ENCODE measurements at places on chromosomes 4 and X. TPM values are rescaled to one million over a fixed set of nuclear protein-coding genes. Genes with fewer than 3 reads are reported as not detected.
A peak's percentile ranks its signal among the peaks of the same experiment; 100 is the strongest.

The ASB11 gene
- not detected for total RNA-seq

The KCNIP4 gene
- total RNA-seq: 0.43 TPM

The CCNA2 gene
- total RNA-seq: 27.3 TPM

The KLHL4 gene
- 0.74 TPM for total RNA-seq

The LINC00632 gene
- total RNA-seq: 152 TPM

The GPR82 gene
- not detected for total RNA-seq

The RIBC1 gene
- total RNA-seq: 3.4 TPM

The RTL3 gene
- not detected for total RNA-seq

The NUDT10 gene
- 3.4 TPM for total RNA-seq

The SPANXA1 gene
- not detected for total RNA-seq

The HAND2 gene
- total RNA-seq: 3.9 TPM

DNA sequence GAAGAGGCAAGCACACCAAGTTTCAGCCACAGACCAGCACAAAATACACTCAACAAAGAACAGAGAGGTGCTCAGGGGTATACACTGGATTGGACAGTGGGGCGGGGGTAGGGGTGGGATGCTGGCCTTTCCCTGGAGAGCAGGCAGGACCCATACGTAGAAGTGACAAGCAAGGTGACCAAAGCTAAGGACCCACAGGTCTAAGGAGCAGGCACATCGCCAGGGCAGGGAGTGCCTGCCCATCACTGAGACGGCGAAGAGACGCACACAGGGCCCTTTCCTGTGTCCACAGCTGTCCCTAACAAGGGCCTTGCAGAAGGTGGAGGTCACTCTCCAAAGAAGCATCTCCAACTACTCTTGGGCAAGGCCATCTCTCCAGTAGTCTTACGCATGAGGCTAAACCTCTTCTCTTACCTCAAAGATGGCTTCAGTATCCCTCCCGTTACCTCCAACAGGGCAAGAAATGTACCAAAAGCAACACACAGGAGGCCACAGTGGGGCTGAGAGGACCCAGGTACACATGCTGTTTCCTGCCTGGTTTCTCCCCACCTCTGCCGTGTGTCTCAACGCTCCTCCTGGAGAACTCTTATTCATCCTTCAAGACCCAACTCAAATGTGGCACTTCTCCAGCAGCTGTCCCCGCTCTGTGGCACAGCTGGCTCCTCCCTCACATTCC lies 6.5 kb downstream of the WDR1 start:
- H3K27ac ChIP-seq: peak overlapping the region; percentile 89
- no peak for DNase-seq
- peaks cover 18% of the 10 kb centered on the region for H3K4me1 ChIP-seq

DNA sequence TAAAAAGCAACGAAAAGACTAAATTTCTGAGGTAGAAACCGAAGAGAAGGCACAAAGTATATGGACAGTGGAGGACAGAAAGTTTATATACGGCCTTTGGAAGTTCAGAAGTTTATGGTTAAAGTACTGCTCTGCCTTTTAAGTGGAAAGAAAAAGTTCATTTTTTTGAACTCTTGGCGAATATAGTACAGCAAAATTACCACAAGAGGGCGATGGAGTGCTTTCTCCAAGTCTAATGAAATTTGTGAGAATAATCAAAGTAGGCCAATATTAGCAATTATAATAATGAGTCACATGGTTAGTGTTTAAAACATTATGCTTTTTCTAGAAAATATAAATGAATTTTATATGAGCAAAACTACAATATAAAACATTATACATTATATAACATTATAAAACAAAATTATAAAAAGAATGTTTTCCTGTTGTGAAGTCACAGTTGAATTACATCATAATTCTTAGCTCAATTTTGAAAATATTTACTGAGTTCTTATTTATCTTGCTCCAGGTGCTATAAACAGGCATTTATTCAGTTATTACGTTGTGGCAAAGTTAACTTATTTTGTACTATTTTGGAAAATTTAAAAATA lies 136.2 kb upstream of the BMPR1B start:
- H3K36me3 ChIP-seq: peaks cover 14% of the 10 kb centered on the region
- no peak for DNase-seq
- H3K4me3 ChIP-seq: no peak overlapping the region
- no peak overlapping the region for H3K27ac ChIP-seq
- peaks cover 10% of the 10 kb centered on the region for H3K4me1 ChIP-seq

DNA sequence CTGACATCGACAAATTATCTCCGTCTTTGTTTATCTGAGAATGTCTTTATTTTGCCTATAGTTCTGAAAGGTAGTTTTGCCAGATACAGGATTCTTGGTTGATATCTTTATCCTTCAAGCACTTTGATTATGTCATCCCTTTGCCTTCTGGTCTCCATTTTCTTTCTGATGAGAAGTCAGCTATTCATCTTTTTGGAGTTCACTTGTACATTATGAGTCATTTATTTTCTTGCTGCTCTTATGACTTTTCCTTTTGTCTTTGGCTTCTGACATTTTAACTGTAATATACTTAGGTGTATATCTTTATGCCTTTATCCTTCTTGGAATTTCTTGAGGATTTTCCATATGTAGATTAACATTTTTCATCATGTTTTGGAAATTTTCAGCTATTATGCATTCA lies 51.4 kb downstream of the SHROOM4 start:
- H3K27ac ChIP-seq: no peak overlapping the region
- DNase-seq: no peak
- no peaks in the 10 kb centered on the region for H3K4me1 ChIP-seq
- H3K27me3 ChIP-seq: no peaks in the 10 kb centered on the region

GRCh38 chr4:172125443-172125842 lies 312.2 kb downstream of the GALNTL6 start:
- no peak for DNase-seq
- H3K4me1 ChIP-seq: peaks cover 14% of the 10 kb centered on the region
- H3K4me3 ChIP-seq: no peak overlapping the region
- H3K36me3 ChIP-seq: no peaks in the 10 kb centered on the region
- H3K27ac ChIP-seq: no peak overlapping the region
- H3K27me3 ChIP-seq: no peaks in the 10 kb centered on the region

- H3K4me3 ChIP-seq: no peak overlapping the region
- no peak for DNase-seq
- no peak overlapping the region for H3K27ac ChIP-seq
- H3K27me3 ChIP-seq: no peaks in the 10 kb centered on the region
- no peaks in the 10 kb centered on the region for H3K36me3 ChIP-seq
Observed at GRCh38 chrX:96126182-96126581, 558.5 kb upstream of the DIAPH2 start.

DNA sequence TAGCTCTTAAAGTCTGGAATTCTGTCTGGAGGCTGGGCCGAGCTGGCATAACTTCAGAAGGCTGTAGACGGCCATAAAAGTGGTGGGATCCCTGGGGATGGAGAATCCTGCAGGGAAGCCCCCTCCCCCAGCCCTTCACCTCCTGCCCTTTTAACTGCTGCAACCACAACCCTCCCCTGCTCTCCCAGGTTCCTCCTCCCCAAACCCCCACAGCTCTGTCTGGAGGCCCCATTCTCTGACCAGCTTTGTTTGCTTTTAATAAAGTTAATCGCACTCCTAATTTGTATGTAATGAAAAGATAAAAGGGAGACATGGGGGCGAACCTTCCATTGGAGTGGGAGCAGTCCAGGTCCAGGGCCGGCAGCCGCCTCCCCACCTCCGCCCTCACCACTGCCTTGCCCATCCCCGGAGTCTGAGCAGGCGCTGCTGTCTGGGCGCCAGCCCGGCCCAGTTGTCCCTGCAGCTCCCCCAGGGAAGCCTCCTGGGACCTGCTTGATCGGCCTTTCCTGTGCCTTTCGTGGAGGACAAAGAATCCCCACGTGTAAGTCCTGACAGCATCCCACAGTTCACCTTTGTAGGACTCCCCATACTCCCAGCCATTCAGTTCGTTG lies 84.3 kb downstream of the PJA1 start:
- H3K27ac ChIP-seq: no peak overlapping the region
- peaks cover 1% of the 10 kb centered on the region for H3K27me3 ChIP-seq
- no peak overlapping the region for H3K4me3 ChIP-seq
- H3K36me3 ChIP-seq: no peaks in the 10 kb centered on the region
- DNase-seq: no peak

GRCh38 chrX:118189628-118190027 lies 73.0 kb upstream of the KLHL13 start:
- peaks cover 9% of the 10 kb centered on the region for H3K4me1 ChIP-seq
- H3K36me3 ChIP-seq: no peaks in the 10 kb centered on the region
- H3K27me3 ChIP-seq: no peaks in the 10 kb centered on the region
- no peak overlapping the region for H3K4me3 ChIP-seq
- DNase-seq: no peak

GRCh38 chr4:125765941-125766340 lies 451.2 kb downstream of the FAT4 start:
- H3K36me3 ChIP-seq: no peaks in the 10 kb centered on the region
- H3K27me3 ChIP-seq: no peaks in the 10 kb centered on the region
- DNase-seq: no peak
- H3K4me1 ChIP-seq: peaks cover 2% of the 10 kb centered on the region
- H3K4me3 ChIP-seq: no peak overlapping the region

DNA sequence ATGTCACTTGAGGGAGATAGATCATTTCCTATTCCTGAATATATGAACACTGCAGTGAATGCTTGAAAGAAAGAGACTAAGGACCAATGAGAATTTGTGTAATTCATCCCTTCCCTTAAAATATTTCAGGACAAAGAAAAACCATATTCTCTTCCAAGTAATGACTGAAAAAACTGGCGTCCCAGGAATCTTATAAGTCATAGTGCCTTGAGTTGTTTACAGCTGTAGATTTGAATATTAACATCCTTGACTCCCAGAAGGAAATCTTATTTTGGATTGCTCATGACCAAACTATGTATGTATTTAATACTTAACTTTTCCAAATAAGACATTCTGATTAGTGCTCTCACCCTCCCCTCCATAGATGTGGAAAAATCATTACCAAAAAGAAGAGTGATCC lies 55.5 kb downstream of the CLDN22 start:
- no peak for DNase-seq
- no peak overlapping the region for H3K27ac ChIP-seq
- no peaks in the 10 kb centered on the region for H3K27me3 ChIP-seq
- H3K4me3 ChIP-seq: no peak overlapping the region
- H3K4me1 ChIP-seq: peaks cover 19% of the 10 kb centered on the region

GRCh38 chr4:19936476-19936875 lies 315.2 kb upstream of the SLIT2 start:
- H3K27me3 ChIP-seq: no peaks in the 10 kb centered on the region
- H3K4me3 ChIP-seq: no peak overlapping the region
- H3K36me3 ChIP-seq: no peaks in the 10 kb centered on the region
- no peak overlapping the region for H3K27ac ChIP-seq
- no peak for DNase-seq
- H3K4me1 ChIP-seq: no peaks in the 10 kb centered on the region

GRCh38 chr4:25938366-25938765 lies 24.3 kb downstream of the SMIM20 start:
- H3K36me3 ChIP-seq: no peaks in the 10 kb centered on the region
- no peak overlapping the region for H3K4me3 ChIP-seq
- no peaks in the 10 kb centered on the region for H3K27me3 ChIP-seq
- no peak for DNase-seq

DNA sequence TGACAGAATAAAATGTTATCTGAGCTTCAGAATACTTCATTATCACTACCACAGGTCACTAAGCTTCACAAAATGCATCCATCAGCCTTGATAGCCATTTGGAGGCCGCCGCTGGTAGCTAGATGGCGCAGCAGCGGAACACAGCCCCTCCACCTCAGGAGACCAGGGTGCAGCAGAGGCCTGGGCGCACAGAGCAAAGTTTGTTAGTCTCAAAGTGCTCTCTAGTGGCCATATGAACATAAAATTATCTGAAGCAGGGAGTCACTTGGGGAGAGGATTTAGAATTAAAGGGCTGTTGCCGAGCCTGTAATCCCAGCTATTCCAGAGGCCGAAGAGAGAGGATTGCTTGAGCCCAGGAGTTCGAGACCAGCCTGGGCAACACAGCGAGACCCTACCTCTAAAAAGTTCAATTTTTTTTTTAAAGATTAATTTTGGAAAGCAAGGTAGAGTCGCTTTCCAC lies 8.1 kb upstream of the DCTD start:
- peak; percentile 21 for DNase-seq
- H3K4me3 ChIP-seq: no peak overlapping the region
- H3K27ac ChIP-seq: no peak overlapping the region
- H3K27me3 ChIP-seq: peaks cover 14% of the 10 kb centered on the region
- H3K4me1 ChIP-seq: peaks cover 9% of the 10 kb centered on the region

DNA sequence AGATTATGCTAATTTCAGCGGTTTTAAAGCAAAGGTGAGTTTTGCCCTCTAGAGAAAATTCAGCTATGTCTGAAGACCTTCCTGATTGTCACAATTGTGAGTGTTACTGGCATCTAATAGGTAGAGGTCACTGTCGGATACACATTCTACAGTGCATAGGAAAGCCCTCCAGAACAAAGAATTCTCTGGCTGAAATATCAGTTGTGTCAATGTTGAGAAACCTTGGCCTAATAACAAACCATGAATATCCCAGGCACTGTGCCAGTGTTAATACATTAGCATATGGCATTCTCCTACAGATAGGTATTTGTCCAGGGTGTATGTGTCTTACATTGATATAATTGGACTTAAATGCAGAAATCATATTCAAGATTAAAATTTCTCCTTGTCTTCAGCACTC lies 294.3 kb downstream of the FSTL5 start:
- no peak for DNase-seq
- H3K27me3 ChIP-seq: no peaks in the 10 kb centered on the region
- H3K27ac ChIP-seq: no peak overlapping the region

GRCh38 chr4:88014386-88014905 lies 7.0 kb downstream of the PKD2 start:
- peaks cover 22% of the 10 kb centered on the region for H3K4me1 ChIP-seq
- H3K4me3 ChIP-seq: no peak overlapping the region
- no peaks in the 10 kb centered on the region for H3K27me3 ChIP-seq
- DNase-seq: no peak
- H3K36me3 ChIP-seq: peaks cover 4% of the 10 kb centered on the region

DNA sequence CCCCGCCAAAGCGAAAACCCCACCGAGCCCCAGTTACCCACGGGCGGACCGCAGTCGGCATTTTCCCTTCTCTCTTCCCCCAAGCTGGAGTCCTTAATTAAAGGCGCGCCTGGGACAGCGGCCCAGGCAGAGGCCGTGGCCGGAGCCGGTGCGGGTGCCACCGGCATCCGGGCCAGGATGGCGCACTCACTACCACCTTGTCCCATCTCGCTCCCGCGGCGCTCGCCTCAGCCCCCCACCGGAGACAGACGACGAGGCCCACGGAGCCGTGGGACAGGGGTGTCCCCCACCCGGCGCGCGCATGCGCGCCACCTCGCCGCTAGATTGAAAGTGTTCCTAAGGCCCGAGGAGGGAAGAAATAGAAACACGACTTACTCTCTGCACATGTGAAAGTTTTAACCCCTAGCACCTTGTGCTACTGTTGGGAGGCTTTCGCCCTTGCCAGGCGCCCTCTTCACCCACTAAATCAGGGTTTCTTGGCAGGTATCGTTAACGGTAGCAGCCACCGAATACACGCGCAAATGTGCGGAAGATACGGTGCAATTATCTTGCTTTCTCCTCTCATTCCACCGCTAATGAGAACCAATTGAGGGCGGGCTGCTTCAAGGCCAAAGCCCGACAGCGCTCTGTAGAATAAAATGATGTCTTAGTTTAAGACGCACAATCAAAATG lies 64.3 kb upstream of the CCDC160 start:
- peaks cover 2% of the 10 kb centered on the region for H3K36me3 ChIP-seq
- peaks cover 3% of the 10 kb centered on the region for H3K27me3 ChIP-seq
- H3K4me1 ChIP-seq: peaks cover 9% of the 10 kb centered on the region
- H3K4me3 ChIP-seq: peak overlapping the region; percentile 84

All from progenitor cell of endocrine pancreas (in vitro differentiated cells).